Activated CD8-positive, alpha-beta memory T cell treated with anti-CD3 and anti-CD28 coated beads for 36 hours (primary cell): ENCODE measurements at places on chromosomes 3 and 15. TPM values are rescaled to one million over a fixed set of nuclear protein-coding genes. Genes with fewer than 3 reads are reported as not detected.

The VIPR1 gene
- 3.3 TPM for total RNA-seq

The PDCD7 gene
- total RNA-seq: 39.4 TPM

The SMCO1 gene
- not detected for total RNA-seq

The C3orf70 gene
- not detected for total RNA-seq

The TERB2 gene
- total RNA-seq: not detected

The PROS1 gene
- total RNA-seq: 0.57 TPM

The PLEKHO2 gene
- total RNA-seq: 13.9 TPM

The FETUB gene
- total RNA-seq: not detected

The PATL2 gene
- 4.8 TPM for total RNA-seq

The CEP19 gene
- total RNA-seq: 5.4 TPM

The CYP8B1 gene
- total RNA-seq: not detected

The CILP gene
- 0.04 TPM for total RNA-seq

The KAT2B gene
- total RNA-seq: 39.6 TPM

The XYLB gene
- 6.9 TPM for total RNA-seq

The GNAT1 gene
- not detected for total RNA-seq

The GOLGA8O gene
- 0.34 TPM for total RNA-seq

The CFAP100 gene
- total RNA-seq: not detected

The EFHB gene
- total RNA-seq: 0.89 TPM

The CYP1A2 gene
- total RNA-seq: not detected

The PSTPIP1 gene
- total RNA-seq: 137 TPM

The DGKG gene
- total RNA-seq: 0.67 TPM
